Esophagus muscularis mucosa (tissue), 4 donors: ENCODE measurements at places on chromosomes 2 and 18. TPM values are rescaled to one million over a fixed set of nuclear protein-coding genes. Genes with fewer than 3 reads are reported as not detected.
A peak's percentile ranks its signal among the peaks of the same experiment; 100 is the strongest.

DNA sequence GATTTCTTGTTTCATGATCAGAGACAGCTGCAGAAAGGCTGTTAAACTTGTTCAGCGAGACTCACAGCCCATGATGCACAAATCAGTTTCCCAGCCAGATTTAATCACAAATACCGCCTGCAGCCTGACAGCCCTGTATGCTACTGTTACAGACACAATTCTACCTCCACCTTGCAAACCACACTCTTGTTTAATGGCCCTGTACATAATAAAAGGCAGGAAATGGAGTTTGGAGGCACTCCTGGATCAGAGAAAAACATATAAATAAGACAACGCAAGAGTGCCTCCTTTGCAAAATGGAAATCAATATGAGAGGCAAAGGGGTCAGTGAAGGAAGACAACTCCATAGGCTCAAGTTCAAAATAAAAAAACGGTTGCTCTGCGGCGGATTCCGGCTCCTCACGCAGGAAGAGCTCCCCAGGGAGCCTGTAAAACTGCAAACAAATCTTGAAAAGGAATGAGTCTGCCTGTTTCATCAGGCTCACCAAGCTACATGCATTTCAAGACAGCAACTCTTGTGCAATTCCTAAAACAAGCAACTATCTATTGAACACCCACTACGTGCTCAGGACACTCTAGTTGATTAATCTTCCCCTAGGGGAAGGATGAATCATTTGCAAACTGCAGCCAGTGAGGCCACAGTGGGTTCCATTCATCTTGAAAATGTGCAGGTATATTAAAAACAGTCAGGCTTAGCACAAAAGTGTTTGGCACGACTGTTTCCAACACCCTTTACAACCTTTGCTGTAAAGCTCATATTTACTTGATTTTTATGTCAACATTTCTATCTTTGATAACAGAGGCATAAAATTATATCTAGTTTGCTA lies 37.5 kb downstream of the TBC1D8 start:
- no peak overlapping the region for H3K27ac ChIP-seq
- no peak overlapping the region for H3K4me3 ChIP-seq
- H3K36me3 ChIP-seq: no peaks in the 10 kb centered on the region
- H3K27me3 ChIP-seq: no peaks in the 10 kb centered on the region
- H3K4me1 ChIP-seq: peaks cover 83% of the 10 kb centered on the region

- H3K4me3 ChIP-seq: no peak overlapping the region
- no peak for DNase-seq
- no peak overlapping the region for H3K27ac ChIP-seq
- H3K27me3 ChIP-seq: no peaks in the 10 kb centered on the region
- H3K4me1 ChIP-seq: no peaks in the 10 kb centered on the region
Measured at GRCh38 chr2:186561467-186562208, 28.2 kb upstream of the ITGAV start.

- H3K4me1 ChIP-seq: peaks cover 10% of the 10 kb centered on the region
- peak; percentile 66 for DNase-seq
- no peak overlapping the region for H3K4me3 ChIP-seq
- no peaks in the 10 kb centered on the region for H3K36me3 ChIP-seq
- no peak overlapping the region for H3K27ac ChIP-seq
- no peaks in the 10 kb centered on the region for H3K27me3 ChIP-seq
Measured at GRCh38 chr2:234676109-234676782, 179.4 kb upstream of the ARL4C start.

- H3K27ac ChIP-seq: no peak overlapping the region
- DNase-seq: no peak
- H3K4me1 ChIP-seq: peaks cover 4% of the 10 kb centered on the region
- H3K36me3 ChIP-seq: no peaks in the 10 kb centered on the region
- H3K27me3 ChIP-seq: no peaks in the 10 kb centered on the region
Measured at GRCh38 chr2:147829106-147829505, 15.7 kb upstream of the ACVR2A start.

The MAPK4 gene
- total RNA-seq: 6.2 TPM

The KCNJ3 gene
- total RNA-seq: 5.6 TPM

The SIX3 gene
- total RNA-seq: 0.11 TPM

The FIGN gene
- 12.0 TPM for total RNA-seq
